ENCODE measurements at places on chromosomes 3 and 15.

DNA sequence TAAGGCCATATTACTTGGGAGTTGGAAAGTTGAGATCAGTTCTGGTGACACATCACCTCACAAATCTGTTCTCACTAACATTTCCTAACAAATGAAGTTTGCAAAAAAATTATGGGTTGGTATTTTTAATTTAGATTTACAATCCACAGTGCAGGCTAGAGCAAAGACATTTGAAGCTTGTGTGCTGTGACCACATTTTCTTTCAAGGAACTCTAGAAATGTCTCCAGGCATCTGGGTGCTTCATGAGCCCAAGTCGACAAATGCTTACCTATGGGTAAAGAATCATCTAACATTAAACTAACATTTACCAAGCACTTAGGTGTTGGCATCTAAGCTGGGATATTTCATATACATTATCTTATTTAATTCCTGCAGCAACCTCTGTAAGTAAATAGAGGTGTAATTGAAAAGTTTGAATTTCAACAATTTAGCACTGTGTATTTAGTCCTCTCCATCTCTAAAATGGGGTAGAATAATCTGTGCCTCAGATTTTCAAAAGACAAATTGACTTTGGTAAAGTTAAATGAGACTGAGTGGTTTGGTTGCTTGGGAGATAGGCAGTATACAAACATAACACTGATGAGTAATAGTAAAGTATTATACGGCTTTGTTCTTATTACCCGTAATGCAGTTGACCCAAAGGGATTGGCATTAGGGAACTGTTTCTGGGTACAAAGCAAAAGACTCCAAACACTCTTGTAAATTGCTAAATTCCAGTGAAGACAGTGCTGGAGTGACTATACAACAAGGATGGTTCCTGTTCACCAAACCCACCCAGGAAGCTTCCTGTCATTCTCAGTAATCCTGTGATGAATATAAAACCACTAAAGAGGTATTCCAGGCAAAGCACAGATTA is 162.5 kb downstream of the TPRG1 start:
- peak; percentile 81 for DNase-seq

DNA sequence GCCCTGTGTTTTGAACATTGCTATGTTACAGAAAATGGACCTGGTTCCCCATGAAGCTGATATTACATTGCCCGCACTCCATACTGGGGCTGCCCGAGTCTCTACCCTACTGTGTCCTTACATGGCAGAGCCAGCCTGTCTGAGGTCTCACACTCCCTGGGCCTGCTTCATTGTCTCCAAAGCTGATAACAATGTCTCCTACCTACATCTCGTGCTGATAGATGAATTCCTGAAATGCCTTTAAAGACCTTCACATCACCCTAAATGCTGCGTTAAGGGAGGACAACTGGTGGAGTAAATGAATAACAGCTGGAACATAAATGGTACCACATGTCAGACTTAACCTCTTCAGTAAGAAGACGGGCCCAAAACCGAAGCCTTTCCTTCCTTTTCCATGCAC is 62.9 kb upstream of the PTX3 start:
- DNase-seq = no peak

- DNase-seq = no peak
Measured at GRCh38 chr3:185279587-185280138, 25.8 kb upstream of the EHHADH start.

DNA sequence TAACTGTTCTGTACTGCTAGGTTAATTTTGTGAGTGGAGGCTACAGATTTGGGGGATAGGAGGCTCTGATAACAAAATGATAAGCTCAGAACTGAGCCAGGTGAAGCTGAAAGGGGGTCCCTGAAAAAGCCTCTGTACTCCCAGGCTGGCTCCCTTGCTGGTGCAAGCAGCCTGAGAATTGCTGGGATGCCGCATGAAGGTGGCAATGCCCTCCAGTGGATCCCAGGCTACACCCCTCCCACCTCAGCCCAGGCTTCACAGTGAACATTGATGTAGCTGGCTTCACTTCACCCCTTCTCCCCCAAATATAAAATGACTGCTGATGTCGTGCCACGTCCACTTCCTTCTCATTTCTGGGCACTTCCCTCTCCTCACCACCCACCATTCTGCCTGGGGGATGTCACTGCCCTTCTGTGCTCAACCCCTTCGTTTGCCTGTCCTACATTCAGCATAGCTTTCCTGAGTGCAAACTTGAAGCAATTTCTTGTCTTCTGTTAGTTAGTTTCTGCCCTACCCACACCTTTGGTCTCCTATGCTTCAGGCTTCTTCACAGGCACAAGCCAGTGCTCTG is 9.7 kb upstream of the ARHGEF26 start:
- no peak for DNase-seq
